ENCODE measurements at places on chromosomes 12 and 14.

DNA sequence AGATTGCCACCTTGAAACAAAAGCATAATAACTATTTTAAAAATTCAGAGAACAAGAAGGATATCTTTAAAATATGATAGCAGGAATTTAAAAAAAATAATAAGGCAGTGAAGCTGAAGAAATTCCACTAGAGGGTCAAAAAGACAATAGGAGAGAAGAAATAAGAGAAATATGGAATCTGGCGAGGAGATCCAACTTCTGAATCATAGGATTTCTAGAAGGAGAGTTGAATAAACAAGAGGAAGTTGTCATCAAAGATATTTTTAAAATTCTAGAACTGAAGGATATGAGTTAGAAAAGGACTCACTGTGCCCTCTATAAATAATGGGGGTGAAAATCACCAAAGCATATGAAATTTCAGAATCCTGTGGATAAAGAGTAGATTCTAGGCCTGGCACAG lies 26.8 kb upstream of the TOMM20L start:
- DNase-seq, result no peak

DNA sequence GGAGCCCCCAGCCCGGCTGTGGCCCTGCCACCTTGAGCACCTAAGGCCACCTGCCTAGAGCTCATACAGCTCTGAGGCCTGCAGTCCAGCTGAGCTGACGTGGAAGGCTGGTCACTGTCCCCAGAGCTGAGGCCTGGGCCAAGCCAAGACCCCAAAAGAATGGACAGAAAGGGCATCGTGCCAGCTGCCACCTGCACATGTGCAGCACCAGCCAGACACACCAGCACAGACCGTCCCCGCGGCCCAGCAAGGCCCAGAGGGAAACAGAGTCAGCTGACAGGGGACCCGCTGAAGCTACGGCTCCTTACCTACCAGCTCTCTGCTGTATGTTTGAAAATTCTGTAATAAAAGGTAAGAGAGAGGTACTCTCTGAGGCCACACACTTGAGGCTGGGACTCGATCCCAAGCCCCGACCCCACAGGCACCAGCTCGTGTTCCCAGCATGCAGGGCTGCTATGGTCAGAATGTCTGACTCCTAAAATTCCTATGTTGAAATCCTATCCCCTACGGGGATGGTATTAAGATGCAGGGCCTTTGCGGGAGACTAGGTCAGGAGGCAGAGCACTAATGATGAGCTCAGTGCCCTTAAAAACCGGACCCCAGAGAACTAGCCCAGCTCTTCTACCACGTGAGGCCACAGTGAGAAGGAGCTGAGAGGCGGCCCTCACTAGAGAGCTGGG lies 25.4 kb downstream of the BRF1 start:
- DNase-seq, result no peak

DNA sequence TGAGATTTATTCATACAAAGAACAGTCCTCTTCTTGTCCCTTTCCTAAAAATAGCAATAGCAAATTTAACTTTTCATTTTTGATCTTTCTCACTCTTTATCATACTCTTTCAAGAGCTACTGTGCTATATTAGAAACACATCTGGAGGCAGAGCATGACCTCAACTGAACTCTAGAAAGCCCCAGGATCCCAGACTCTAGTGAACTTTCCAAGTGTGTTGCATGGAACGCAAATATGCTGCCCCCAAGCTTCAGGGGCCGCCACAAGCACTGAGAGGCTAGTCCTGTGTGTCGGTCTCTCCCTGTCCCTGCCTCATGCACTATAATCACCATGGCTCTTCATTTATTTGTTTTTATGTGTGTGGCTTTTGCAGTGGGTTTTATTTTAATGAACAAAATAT lies 38.7 kb upstream of the ZNF641 start:
- no peak for DNase-seq

- DNase-seq, result no peak
Measured at GRCh38 chr14:41749429-41749828, 142.8 kb downstream of the LRFN5 start.

DNA sequence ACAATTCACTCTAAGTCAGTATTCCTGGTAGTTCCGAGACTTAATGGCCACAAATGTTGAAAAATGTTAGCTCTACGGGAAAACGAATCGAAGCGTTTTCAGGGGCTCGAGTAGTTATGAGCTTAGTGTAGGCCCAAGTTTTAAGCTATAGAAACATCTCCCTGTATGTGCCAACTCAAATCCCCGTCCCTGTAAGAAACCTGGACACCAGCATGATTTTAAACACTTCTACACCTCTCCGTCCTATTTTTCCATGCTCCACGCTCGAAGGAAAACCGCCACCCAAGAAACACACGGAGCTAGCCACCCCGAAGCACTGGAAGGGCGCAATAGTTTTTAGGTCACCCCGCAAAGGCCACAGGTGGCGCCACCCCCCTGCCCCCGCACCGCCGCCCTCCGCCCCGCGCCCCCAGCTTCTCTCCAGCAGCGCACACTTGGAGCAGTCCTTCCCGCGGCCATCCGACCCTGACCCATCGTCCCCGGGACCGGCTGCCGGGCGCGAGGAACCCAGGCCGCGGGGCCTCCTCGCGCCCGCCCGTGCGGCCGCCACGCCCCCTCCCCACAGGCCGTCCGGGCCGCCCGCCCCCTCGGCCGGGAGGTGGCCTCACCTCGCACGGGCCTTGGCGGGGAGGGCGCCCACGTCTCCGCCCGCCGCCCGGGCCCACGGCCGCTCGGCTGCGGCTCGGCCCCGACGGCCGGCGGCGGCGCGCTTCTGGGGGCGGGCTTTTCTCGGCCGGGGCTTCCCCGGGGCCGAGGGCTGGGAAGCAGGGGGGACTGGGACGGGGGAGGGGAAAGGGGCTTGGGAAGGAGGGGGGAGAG lies 522 bp downstream of the R3HDM2 start:
- DNase-seq, result no peak

DNA sequence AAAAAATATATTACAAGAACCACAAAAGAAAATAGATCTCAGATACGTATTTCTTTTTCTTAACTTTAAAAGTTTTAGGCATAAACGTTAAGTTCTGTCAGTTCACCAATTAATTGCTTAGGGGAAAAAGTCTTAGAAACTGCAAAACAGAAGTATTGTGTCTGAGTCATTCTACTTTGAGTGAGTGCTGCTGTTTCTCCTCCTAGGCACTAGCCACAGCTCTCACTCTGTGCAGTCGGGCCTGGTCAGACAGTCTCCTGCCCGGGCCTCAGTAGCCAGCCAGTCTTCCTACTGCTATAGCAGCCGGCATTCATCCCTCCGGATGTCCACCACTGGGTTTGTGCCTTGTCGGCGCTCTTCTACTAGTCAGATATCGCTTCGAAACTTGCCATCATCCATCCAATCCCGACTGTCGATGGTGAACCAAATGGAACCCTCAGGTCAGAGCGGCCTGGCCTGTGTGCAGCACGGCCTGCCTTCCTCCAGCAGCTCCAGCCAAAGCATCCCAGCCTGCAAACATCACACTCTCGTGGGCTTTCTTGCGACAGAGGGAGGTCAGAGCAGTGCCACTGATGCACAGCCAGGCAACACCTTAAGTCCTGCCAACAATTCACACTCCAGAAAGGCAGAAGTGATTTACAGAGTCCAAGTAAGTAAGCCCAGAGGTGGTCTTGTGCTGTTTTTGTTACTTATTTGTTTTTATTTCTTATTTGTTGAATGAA lies 201.3 kb downstream of the PCNX1 start:
- no peak for DNase-seq

DNA sequence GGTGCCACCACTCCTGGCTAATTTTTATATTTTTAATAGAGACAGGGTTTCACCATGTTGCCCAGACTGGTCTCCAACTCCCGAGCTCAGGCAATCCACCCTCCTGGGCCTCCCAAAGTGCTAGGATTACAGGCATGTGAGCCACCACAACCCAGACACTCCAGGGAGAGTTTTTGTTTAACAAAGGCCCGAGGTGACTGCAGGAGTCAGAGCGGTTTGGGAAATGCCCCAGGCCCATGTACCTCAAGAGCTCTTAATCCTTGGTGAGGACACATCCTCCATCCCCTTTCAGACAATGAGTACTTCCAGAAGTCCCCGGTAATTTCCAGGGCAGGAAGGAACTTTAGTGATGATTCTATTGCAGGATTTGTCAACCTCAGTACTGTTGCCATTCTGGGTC lies 176.0 kb downstream of the ESRRB start:
- no peak for DNase-seq

GRCh38 chr14:61482348-61483206 lies 161.2 kb downstream of the PRKCH start:
- DNase-seq, result no peak

DNA sequence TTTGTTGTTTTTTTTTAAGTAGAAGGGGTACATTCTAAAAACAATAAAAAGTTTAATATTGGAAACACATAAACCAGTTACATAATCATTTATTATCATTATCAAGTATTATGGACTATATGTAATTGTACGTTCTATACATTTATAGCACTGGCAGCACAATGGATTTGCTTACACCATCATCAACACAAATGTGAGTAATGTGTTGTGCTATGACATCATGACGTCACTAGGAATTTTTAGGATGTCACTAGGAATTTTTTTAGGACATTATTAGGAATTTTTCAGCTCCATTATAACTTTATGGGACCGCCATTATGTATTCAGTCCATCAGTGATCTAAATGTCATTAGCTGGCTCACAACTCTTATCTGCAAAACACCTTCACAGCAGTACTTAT lies 126.8 kb upstream of the SYT10 start:
- no peak for DNase-seq

DNA sequence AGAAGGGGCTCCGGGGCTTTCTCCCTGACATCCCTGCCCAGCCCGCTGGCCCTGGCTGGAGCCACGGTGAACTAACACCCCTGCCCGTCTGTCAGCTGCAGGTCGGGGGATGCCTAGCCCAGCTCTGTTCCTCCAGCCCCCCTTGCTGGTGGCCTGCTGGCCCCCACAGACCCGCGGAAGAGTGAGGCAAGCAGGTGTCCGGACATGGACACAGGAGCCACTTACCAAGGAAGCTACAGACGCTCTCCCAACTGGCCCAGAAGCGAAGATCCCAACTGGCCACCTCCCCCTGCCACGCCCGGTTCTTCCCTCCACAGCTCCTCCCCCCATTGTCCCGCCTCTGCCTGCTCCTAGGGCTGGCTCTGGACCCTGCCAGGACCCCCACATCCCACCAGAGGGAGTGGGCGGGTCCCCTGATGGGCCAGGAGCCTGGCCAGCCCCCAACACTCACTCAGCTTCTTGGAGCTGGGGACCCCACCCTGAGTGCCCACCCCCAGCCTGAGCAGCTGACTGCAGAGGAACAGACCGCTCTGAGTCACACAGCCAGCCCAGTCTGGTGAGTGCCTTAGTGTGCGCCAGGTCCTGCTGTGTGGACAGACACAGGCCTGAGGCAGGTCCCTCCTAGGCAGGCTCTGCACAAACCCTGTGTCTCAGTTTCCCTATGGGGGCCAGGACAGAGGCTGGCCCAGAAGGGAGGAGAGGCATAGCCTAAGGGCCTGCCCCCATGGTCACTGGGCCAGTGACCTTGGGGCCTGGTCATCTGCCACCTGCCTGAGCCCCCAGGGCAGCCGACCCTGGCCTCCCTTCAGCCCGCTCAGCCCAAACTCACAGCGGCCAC lies 7.7 kb downstream of the AHNAK2 start:
- DNase-seq, result peak; percentile 76

DNA sequence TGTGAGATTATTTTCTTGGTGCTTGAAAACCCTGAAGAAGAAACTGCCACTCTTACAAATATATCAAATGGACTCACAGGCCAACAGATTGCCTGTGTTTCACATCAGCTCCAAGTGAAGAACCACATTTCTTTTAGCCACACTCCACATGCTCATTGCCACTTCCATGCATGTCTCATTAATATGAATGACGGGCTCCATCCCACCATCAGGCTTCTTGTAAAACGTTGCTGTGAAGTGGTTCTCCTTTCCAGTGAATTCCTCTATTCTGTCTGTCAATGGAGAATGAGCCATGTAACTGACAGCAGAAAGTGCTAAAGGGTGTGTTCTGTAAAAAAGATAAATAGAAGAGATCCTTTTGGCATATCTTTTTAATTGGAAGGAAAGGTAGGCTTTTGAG lies 188.2 kb upstream of the RMST start:
- no peak for DNase-seq

GRCh38 chr14:68896132-68896531 lies 83.0 kb downstream of the ACTN1 start:
- no peak for DNase-seq

DNA sequence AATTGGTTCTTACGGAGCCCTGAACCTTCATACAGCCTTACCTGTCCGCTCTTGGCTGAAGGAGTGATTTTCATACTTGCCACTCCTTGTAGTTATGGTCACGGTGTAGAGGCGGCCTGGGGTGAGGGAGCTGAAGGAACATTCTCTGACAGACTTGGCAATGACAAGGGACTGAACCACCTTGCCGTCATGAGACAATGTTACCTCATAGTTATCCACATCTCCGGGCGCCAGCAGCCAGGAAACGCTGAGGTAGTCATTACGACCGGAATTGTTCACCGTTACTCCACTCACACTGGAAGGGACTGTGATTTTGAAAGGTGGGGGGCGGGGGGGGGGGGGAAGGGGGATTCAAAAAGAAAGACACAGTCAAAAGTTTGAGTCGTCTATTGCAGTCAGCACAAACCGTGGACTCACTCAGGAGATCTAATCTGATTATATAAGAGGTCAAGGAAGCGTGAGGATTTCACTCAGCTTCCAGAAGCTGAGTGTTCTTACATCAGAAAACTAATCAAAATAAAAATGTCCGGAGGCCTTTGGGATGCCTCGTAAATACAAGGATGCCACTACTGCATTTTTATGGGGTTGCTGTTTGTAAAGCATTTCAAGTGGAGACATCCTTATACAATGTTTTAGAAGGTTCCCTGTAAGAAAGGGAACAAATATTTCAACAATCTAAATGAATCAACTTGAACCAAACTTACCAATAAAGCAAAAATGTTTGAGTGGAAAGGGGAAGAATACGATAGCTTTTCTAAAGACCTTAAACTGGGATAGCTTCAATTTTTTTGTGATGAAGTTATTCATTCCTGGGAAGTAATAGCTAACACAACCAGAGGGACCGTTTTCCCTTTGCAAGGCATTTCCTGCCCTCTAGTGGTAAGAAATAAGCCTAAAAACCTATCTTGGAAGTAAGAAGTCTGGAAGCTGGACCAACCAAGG lies 60.6 kb downstream of the PTPRB start:
- peak; percentile 67 for DNase-seq

Data from NCI-H226 (cell line).